Astrocyte of the cerebellum (primary cell): ENCODE measurements at places on chromosomes 2 and 18.

DNA sequence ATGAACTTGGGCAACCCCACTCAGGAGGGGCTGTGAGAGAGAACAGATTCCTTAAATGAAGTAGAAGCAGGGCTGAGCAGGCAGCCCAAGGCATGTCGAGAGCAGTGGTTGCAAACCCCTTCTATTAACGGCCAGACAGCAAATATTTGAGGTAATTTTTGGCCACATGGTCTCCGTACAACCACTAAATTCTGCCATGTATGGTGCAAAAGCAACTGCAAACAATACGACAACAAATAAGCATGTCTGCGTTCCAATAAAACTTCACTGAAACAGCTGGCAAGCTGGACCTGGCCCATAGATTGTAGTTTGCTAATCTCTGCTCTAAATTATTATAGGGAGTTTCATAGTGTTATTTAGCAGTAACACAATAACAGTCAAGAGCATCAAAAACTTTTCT, 217.0 kb upstream of the ZNF521 start:
- DNase-seq: no peak

- DNase-seq: peak; percentile 93
Observed at GRCh38 chr2:223093436-223094241, 41.6 kb downstream of the KCNE4 start.

- no peak for DNase-seq
Observed at GRCh38 chr2:151805343-151805742, 22.9 kb downstream of the ARL5A start.

- no peak for DNase-seq
Observed at GRCh38 chr2:110731064-110731463, 1.3 kb upstream of the ACOXL start.
